Neural progenitor cell (in vitro differentiated cells): ENCODE measurements at places on chromosomes 7 and 10. TPM values are rescaled to one million over a fixed set of nuclear protein-coding genes. Genes with fewer than 3 reads are reported as not detected.

DNA sequence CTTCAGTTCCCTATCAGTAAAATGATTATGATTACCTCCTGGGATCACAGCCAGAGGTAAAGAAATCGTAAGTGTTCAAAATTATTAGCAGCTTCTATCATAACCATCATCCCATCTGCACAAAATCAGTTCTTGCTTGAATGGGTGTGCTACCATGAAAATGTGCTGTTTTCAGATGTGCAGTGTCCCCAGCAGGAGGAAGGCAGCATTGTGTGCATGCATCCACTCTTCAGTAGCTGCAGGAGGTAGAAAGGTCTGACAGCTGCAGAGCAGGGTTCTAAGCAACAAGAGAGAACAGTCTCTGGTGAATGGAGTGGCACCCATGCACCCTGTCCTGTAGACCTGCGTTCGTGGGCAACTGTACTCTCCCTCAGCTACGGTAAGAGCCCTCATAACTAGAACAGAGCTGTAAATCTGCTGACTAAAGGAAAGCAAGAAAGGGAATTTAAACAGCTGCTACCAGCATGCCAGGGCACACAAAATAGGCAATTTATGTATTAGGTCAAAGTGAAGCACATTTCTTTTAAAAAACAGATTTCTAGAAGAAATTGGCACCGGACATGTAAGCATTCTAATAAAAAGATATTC is 21.2 kb downstream of the VSTM2A start:
- DNase-seq: peak; percentile 9

- no peak for DNase-seq
Measured at GRCh38 chr7:107614425-107614824, 34.4 kb downstream of the BCAP29 start.

DNA sequence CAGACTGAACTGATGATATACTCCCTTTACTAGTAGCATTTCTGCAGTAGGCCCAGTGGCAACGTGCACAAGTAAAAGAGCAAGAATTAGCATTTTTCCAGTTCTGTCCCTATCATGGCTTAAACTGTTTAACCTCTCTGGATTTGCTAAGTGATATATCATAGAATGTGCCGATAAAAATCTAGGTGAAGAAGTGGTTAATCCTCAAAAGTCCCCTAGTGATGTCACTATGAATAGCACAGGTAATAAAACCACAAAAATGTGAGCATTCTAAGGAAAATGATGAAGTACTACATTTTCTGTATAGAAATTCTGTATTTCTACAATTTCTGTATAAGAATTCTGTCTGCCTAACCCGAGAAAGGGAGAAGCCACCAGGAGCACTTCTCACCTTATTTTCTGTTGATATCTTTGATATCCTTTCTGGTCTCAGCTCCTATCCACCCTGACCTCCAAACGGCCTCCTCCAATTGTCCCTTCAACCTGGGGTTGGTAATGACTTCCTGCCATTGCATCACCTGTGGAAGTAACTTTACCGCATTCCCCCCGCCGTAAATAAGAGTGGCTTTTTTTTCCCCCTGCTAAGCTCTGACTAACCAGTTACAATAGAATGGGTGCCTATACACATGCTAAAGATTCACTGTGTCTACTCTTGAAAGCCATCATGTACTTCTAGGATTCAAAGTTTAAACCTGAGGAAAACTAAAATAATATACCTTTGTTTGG is 155.9 kb upstream of the ASAH2 start:
- DNase-seq: no peak

C10orf67 gene
- not detected in 2 replicates for total RNA-seq

DNA sequence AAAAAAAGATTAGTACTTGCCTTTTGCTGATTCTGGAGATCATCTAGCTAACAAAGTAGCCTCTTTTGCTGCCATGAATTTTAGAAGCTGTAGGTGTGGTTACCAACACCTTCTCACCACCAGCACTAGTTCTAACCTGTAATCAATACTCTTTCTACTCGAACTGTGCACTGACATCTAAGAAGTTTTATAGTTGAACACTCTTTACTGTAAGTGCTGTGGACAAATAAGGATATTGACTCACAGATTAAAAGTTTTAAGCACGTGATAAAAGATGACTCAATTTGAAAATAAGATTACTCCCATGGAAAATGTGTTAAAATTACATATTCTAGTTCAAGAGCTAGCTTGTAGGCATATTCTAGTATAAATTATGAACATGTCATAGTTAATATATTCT is 89.9 kb downstream of the REEP3 start:
- DNase-seq: no peak

DNA sequence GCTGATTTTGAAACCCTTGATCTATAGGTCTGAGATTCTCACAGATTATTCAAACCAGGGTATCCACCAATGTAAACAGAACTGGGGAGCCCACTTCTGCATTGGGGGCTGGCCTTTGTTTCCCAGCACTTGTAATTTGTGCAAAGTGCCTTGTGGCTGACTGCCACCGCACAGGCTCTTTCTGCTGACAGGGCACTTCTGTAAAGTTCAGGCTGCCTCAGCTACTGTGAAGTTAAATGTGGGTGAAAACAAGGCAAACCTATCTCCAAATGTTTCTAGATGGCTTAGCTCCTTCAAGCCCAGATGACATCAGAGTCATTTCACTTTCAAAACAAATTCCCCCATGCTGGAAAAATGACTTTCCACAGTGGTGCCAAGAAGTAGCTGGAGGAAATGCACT is 54.7 kb downstream of the GRID1 start:
- no peak for DNase-seq

GRCh38 chr7:84218681-84219080 is 24.1 kb upstream of the SEMA3A start:
- no peak for DNase-seq
